Heart left ventricle (tissue), 16 donors: ENCODE measurements at places on chromosomes 1 and 21.

DNA sequence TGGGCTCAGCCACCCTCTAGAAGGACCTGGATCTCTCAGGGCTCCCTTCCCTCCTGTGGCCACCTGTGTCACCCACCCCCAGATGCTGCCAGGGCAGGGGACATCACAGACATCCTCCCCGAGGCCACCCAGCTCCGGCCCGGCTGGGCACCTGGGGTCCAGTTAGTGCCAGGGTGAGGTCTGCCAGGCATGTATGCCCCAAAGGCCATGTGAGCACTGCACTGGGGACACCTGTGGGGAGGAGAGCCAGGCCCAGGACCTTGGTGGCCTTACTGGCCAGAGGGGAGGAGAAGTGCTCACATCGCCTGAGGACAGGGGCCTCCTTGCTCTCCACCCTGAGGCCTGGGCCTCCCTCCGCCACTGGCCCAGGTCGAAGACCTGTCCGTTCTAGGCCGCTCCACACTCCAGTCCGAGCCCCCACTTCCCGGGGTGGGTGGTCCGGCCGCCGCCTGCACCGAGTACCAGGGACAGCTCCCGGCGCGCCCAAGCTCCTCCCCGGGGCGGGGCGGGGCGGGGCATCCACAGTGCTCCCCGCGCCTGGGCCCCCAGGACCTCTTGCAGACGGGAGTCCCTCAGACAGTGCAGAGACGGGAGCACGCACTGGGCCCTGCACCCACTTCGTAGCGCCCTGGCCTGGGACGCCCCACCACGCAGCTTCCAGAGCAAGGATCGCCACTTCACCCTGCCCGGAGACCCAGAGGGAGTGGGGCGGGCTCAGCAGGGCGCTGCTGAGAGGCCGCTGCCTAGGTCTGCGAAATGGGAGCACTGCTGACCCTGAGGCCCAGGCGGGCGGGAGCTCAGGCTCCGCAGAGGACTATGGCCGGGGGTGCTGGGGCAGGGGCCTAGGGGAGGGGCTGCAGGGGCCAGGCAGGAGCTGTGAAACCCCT lies 34.3 kb upstream of the CCDC27 start:
- peaks cover 19% of the 10 kb centered on the region for H3K4me1 ChIP-seq
- no peak overlapping the region for H3K27ac ChIP-seq
- H3K27me3 ChIP-seq = no peaks in the 10 kb centered on the region
- H3K4me3 ChIP-seq = no peak overlapping the region
- DNase-seq = no peak

- H3K4me1 ChIP-seq = no peaks in the 10 kb centered on the region
- peaks cover 34% of the 10 kb centered on the region for H3K36me3 ChIP-seq
- no peak for DNase-seq
- H3K27me3 ChIP-seq = no peaks in the 10 kb centered on the region
- no peak overlapping the region for H3K4me3 ChIP-seq
- no peak overlapping the region for H3K27ac ChIP-seq
Measured at GRCh38 chr21:46410516-46410915, 48.2 kb upstream of the DIP2A start.

- no peak for DNase-seq
- H3K36me3 ChIP-seq = peaks cover 32% of the 10 kb centered on the region
- no peaks in the 10 kb centered on the region for H3K4me1 ChIP-seq
- no peak overlapping the region for H3K4me3 ChIP-seq
Measured at GRCh38 chr1:230696722-230697437, 17.0 kb downstream of the AGT start.

GRCh38 chr1:219299420-219299819 lies 125.7 kb downstream of the LYPLAL1 start:
- DNase-seq = no peak
- no peaks in the 10 kb centered on the region for H3K27me3 ChIP-seq
- no peak overlapping the region for H3K27ac ChIP-seq
- H3K36me3 ChIP-seq = no peaks in the 10 kb centered on the region
- no peak overlapping the region for H3K4me3 ChIP-seq
- H3K4me1 ChIP-seq = peaks cover 9% of the 10 kb centered on the region

DNA sequence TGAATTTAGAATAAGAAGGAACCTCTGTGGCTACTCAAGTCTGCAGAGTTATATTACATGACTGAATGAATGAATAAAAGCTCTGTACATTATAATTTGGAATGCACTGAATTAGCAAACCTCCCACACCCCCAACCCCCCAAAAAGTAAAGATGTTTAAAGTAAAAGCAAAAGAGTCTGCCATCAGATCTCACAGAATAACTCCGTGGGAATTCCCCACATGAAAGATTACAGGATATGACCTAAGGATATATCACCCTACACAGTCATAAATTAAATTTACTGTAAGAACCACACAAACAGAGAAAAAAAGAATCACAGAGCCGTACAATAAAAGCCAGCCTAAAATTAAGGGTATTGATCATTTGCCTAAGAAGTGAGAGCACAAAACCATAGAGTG lies 587.3 kb downstream of the PTPRC start:
- H3K4me3 ChIP-seq = no peak overlapping the region
- no peak for DNase-seq
- no peaks in the 10 kb centered on the region for H3K4me1 ChIP-seq
- no peak overlapping the region for H3K27ac ChIP-seq
- H3K27me3 ChIP-seq = no peaks in the 10 kb centered on the region
- no peaks in the 10 kb centered on the region for H3K36me3 ChIP-seq

- no peak for DNase-seq
- peaks cover 7% of the 10 kb centered on the region for H3K4me1 ChIP-seq
- H3K4me3 ChIP-seq = no peak overlapping the region
- H3K36me3 ChIP-seq = no peaks in the 10 kb centered on the region
Measured at GRCh38 chr1:101166583-101167120, 70.2 kb upstream of the S1PR1 start.

DNA sequence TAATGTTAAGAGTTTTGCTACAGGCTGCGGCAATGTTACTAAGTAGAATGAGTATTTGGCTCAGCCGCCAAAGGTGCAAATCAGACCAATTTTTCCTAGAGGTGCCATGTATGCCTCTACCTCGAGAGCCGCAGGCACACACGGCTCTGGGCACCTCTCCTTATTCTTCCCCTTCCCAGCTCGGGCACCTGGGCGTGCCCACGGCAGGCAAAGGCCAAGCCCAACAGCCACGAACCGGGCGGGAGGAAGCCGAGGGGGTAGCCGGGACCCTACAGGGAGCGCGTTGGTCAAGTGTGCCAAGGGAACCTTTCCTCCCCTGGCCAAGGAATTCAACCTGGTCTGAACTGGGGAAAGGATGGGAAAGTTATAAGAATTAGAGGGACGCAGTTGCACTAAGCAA lies 31.0 kb downstream of the LRRC3 start:
- H3K4me1 ChIP-seq = no peaks in the 10 kb centered on the region
- no peaks in the 10 kb centered on the region for H3K36me3 ChIP-seq
- H3K4me3 ChIP-seq = no peak overlapping the region
